Spleen (tissue), 13 donors: ENCODE measurements at places on chromosomes 11 and 22. TPM values are rescaled to one million over a fixed set of nuclear protein-coding genes. Genes with fewer than 3 reads are reported as not detected.

The PKDREJ gene
- 0.02 TPM for polyA plus RNA-seq

The FADS2 gene
- polyA plus RNA-seq, result 14.6 TPM

GRCh38 chr11:65435411-65435931 lies 12.9 kb downstream of the NEAT1 start:
- no peaks in the 10 kb centered on the region for H3K27me3 ChIP-seq
- H3K4me1 ChIP-seq, result peaks cover 100% of the 10 kb centered on the region
- no peak overlapping the region for H3K27ac ChIP-seq
- no peaks in the 10 kb centered on the region for H3K36me3 ChIP-seq

DNA sequence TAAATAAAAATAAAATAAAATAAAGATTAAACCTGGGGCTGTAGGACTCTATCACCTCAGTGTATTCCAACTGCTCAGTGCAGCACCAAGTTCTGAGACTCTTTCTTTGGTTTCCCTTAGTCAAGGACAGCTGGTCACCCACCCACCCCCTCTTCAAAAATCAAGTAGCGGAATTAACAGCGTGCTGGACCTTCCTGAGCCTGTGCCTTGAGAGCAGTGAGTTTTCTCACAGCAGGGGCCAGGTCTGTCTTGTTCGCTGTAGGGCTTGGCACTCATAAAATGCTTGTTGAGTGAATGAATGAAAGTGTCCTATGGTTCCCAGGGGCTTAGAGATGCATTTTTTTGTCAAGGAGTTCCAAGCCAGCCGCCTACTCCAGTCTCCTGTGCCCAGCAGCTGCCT lies 2.9 kb upstream of the ALX4 start:
- H3K4me3 ChIP-seq, result no peak overlapping the region
- no peak for DNase-seq
- no peak overlapping the region for H3K27ac ChIP-seq
- peaks cover 18% of the 10 kb centered on the region for H3K27me3 ChIP-seq
- H3K4me1 ChIP-seq, result peaks cover 9% of the 10 kb centered on the region

DNA sequence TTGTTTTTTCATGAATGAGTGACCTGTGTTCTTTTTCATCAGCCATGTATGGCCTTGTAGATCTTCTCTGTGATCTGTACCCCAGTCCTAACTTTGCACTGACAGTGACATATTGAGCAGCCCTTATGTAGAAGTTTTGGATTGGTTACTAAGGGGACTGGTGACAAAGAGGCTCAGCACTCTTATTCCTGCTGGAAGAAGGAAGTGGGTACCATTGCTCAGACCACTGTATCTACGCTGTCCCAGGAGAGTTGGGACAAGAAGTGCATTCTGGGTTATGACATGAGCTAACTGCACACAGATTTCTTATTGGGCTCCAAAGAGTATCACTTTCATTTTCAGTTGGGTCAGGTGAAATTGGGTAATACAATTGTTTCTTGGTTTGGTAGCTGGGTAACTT lies 107.8 kb upstream of the RASSF10 start:
- H3K27me3 ChIP-seq, result no peaks in the 10 kb centered on the region
- no peak for DNase-seq
- no peak overlapping the region for H3K27ac ChIP-seq
- H3K4me3 ChIP-seq, result no peak overlapping the region

- H3K27ac ChIP-seq, result no peak overlapping the region
- H3K4me1 ChIP-seq, result no peaks in the 10 kb centered on the region
- no peaks in the 10 kb centered on the region for H3K27me3 ChIP-seq
Observed at GRCh38 chr22:49150801-49151221, 676.9 kb downstream of the BRD1 start.

GRCh38 chr11:44950031-44950624 lies 555 bp downstream of the TP53I11 start:
- H3K27ac ChIP-seq, result peak overlapping the region; percentile 92
- no peaks in the 10 kb centered on the region for H3K36me3 ChIP-seq
- H3K4me1 ChIP-seq, result peaks cover 88% of the 10 kb centered on the region
- peak overlapping the region; percentile 86 for H3K4me3 ChIP-seq
